PC-9 (cell line): ENCODE measurements at places on chromosomes 2 and 18. TPM values are rescaled to one million over a fixed set of nuclear protein-coding genes. Genes with fewer than 3 reads are reported as not detected.

DNA sequence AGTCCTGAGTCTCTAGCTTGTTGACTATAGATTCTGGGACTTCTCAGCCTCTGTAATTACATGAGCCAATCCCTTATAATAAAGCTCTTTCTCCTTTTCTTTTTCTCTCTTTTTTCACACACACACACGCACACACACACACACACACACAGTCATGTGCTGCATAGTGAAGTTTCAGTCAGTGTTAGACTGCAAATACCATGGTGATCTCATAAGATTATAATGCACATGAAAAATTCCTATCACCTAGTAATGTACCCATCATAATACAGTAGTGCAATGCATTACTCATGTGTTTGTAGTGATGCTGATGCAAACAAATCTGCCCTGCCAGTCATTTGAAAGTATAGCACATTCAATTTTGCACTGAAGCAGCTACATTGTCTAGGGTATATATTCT lies 558.2 kb downstream of the SUCLG1 start:
- no peak for DNase-seq

DNA sequence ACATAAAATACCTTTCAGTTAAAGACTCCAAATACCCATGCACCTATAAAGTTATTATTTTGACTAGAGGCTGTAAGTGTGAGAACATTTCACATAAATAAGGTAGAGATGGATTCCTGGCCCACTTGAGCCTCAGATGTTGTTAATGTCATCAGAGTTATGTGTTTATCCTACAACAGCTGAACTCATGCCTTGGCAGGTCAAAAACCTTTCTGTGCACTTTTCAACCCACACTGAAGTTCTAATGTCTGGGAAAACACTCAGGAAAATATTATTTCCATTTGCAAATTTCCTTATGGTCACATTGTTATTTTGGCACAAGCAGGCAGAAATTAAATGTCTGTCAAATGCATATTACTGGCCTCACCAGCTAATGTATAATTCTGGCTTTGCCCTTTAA lies 209.2 kb downstream of the LNPK start:
- DNase-seq, result no peak

DNA sequence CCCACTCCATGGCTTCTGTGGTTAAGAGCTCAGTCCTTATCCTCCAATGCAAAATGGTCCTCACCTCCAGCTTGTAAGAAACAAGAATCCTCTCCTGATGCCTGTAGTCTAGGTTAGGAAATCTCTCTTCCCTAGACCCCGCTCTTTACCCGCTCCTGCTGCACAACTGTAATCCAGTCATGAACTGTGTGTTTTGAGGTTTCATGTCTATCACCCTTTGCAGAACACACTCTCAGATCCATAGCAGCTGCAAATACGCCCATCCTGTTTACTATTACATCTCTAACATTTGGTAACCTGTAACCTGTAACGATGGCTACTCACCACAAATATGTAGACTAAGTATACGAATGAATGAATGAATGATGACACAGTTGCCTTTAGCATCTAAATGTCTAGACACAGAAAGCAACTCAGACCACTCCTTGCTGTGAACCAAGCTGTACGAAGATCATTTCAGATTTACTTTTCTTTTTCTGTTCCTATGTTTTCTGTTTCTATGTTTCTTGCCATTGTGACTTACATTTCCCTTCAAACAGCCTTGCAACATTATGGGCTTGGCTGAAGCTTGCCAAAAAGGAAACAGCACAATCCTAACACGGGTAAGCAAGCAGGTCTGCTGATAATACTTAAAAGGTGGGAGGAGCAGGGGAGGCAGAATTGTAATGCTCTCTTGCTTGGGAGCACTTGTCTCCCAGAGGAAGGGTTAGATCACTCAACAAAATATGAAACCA lies 53.7 kb downstream of the EPHA4 start:
- peak; percentile 91 for DNase-seq

DNA sequence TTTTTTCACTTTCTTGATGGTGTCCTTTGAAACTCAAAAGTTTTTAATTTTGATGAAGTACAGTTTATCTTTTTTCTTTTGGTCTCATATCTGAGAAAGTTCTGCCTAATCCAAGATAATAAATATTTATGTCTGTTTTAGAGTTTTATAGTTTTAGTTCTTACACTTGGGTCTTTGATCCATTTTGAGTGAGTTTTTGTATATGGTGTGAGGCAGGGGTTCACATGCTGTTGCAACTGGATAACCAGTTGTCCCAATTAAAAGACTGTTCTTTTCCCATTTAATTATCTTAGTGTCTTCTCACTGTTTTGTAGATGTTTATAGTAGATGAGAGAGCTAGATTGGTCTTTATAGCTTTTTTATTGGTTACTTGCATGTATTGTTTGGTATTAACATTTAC lies 43.6 kb downstream of the TET3 start:
- DNase-seq, result no peak

- DNase-seq, result no peak
Observed at GRCh38 chr2:8437228-8437948, 244.5 kb upstream of the ID2 start.

- DNase-seq, result no peak
Observed at GRCh38 chr2:170530284-170530745, 184.8 kb upstream of the SP5 start.

The ADI1 gene
- total RNA-seq, result 54.5 and 72.2 TPM in 2 replicates

The RESP18 gene
- not detected in 2 replicates for total RNA-seq

The PROKR1 gene
- total RNA-seq, result not detected in 2 replicates

The RNF181 gene
- total RNA-seq, result 93.9 and 96.7 TPM in 2 replicates

The EPB41L3 gene
- total RNA-seq, result not detected in 2 replicates

The SESTD1 gene
- total RNA-seq, result 208 and 279 TPM in 2 replicates
